ENCODE measurements at places on chromosomes 4 and X.

DNA sequence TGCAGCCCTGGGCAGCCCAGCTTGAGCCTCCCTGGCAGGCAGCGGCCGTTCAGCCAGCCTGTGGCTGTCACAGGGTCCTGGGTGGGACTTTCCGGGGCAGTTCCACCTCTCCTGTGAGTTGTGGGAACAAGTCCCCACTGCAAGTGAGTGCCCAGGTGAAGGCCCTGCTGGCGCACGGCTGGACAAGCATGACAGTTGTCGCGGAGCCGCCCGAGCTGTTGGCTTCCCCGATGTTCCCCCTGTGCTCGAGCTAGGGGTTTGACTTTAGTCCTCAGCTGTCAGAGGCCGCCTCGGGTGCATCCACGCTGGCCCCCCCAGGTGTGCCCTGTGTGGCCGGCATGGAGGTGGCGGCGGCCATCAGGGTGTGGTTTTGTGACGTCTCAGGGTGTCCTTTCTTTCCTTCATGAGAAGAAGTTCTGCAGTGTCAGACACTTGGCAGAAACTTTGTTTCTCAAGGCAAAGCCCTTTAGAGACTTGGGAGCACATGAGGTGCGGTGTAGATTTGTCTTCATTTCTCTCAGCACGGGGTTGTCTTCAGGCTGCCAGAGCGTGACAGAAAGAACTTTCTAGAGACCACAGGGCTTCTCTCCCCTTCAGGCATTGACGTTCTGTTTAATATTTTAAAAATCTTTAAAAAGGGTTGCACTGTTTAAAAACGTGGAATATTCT lies 69.4 kb upstream of the HGFAC start:
- DNase-seq = no peak

DNA sequence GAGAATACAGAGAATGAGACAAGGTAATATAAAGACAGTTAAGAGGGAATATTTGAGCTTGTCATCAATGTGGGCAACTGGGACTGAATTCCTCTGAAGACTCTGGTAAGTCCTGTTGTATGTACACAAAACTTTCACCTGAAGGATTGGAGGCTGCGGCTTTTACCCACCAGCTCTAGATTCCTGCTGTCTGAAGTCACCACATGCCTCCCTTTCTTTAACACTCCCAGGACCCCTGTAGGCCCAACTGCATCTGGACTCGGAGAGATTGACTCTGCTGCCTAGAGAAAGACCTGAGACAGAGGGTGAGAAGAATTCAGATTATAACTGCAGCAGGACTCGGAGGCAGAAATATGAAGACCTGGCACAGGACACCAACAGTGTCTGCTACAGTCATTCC lies 1048.0 kb downstream of the PDHA2 start:
- no peak for DNase-seq

- DNase-seq = no peak
Measured at GRCh38 chr4:59987289-59987688, 1212.8 kb upstream of the ADGRL3 start.

GRCh38 chrX:70454441-70455365 lies 10.1 kb downstream of the DLG3 start:
- DNase-seq = no peak

- DNase-seq = no peak
Measured at GRCh38 chr4:153794006-153794405, 5.1 kb upstream of the SFRP2 start.

- no peak for DNase-seq
Measured at GRCh38 chrX:31547816-31548215, 476.0 kb upstream of the FTHL17 start.

DNA sequence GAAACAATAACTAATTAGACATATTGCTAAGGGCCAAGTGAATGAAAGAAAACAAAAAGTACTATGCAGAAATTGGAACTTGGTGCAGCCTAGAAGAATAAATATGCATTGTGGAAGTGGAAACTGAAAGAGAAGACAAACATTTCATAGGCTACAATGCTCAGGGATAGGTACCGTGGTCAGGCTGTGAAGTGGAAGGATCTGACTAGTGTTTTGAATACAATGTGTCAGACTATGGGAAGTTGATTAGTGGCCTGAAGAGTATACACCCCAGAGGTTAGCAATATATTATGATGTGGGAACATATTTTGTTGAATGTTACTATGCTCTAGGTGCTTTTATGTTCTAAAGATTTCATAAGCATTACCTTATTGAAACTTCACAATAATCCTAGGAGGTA lies 36.8 kb downstream of the GPRIN3 start:
- no peak for DNase-seq

DNA sequence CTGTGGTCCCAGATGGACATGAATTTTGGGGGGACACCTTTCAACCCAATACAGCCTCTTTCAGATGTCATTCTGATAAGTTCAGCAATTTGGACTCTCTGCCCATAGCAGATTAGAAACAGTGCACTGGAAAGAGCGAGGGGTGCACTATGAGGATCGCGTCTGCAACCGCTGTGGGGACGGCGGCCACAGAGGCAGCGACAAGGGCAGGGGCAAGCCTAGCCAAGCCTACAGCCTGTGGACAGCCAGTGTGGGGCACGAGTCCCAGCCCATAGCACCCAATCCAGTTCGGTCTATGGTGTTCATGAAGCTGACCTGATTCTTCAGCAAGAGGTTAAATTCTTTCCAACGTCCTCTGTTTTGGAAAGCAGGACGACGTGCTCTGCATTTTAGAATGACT lies 9.7 kb upstream of the NSG1 start:
- DNase-seq = no peak

DNA sequence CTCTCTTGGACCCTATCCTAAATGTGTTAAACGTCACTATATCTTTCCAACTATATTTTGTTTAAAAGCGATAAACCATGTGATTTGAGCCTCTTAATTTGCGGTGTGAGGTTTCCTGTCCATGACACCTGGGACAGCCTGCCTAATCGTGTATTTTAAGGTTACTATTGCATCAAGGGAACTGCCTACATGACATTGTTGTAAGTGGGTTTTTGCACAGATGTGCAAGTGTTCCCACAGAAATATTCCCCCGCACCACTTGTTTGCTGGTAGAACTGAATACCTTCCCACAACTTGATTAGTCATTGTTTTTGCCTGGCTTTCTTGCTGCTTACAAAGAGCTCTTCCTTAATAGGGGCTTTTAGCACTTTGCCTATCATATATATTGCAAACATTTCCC lies 5.1 kb upstream of the FAM184B start:
- no peak for DNase-seq

- DNase-seq = no peak
Measured at GRCh38 chrX:81414630-81415029, 212.7 kb downstream of the SH3BGRL start.

GRCh38 chr4:130203571-130203970 lies 1107.6 kb downstream of the C4orf33 start:
- DNase-seq = no peak

DNA sequence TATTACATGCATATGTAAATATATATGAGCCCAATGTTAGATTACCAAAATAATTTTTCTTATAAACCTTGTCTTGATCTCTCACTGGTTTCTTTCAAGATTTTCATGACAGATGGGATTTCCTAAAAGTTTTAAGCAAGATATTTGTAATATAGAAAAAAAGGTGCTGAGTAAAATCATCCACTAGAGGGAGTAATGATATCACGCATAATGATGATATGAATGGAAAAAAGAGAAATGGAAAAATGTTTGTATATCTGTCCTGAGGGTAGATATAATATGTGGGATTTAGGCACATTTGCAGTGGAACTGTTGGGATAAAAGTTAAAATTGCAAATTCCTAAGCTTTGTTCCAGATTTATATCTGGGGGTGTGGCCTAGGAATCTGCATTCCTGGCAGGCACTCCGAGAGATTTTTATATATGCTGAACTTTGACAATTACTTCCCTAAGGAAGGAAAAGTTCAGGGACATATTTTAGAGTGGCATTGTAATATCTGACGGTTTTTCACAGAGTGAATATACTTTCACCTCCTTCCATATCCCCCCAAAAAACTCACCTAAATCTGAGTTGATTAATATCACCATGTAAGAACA lies 60.5 kb downstream of the TMA16 start:
- DNase-seq = peak; percentile 60

GRCh38 chrX:40449396-40449795 lies 131.4 kb upstream of the ATP6AP2 start:
- DNase-seq = no peak

GRCh38 chrX:155997436-155997835 lies at the start of gene IL9R:
Gene IL9R (plus strand): TSS chrX:155997696. CDS start chrX:155997760, 64 bp downstream.
- no peak for DNase-seq

DNA sequence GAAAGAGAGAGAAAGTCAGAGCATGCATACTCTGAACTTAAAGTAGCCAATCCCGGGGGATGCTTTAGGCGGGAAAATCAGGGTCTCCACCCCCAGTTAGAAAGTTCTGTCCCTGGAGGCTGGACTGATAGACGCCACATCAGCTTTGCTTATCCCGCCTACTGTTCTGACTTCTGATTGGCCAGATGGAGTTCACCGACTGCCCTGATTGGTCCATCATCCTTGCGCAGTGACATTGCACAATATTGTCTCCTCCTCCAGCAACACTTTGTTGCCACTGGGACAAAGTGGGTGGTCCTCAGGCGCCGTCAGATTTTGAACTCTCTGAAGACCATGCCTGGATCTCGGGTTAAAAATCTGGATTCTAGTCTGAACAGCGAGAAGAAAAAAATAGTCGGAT lies 50.3 kb downstream of the SSX3 start:
- no peak for DNase-seq

DNA sequence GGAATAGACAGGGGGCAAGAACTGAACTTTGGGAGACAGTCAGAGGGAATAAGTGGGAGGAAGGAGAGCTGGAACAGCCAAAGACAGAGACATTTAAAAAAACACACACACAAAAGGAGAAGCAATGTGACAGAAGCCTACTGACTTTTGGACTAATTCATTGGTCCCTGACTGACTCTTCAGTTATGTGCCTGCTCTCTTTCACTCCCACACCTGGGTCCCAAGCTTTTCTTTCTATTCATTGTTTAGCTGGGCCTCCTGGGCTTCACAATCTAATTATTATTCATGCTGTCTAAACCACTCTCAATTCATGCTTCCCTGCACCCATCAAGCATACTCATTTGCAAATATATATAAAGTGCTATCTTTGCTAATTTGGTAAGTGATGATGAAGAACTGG lies 139.2 kb upstream of the IRS4 start:
- no peak for DNase-seq

DNA sequence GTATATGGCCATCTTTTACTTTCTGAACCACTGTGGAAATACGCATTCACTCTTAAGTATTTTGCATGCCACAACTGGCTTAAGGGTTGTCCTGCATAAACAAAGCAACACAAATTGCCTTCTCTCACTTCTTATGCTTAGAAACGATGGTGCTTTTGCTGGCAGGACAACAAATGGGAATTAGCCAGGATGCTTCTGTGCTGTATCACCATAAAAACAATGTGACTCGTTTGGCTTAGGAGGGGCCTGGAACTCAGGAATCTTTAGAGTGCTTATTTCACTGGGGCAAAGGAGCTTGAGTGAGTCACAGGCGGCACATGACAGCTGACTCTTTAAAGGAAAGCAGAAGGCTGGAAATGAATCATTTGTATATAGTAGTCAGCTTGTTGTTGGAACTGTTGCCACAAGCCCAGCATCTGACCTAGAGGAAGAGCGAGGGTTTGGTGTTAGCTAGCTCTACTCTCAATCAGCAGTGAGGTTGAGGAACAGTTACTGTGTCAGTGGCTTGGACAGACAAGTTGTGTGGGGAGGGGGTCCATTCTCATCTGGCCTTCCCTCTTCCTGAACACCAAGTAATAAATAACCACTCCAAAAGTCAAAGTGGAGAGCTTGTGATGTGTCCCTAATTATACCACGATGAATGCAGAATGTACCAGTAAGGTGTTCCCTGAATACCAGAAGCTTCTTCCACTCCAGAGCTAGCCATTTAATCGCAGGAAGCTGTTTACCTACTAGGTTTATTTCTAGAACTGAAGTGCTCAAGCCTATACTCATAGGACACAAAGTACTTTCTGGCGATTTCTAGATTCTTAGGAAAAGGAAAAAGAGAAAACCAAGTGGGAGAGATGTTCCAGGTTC lies 293.1 kb downstream of the CAMK2D start:
- no peak for DNase-seq

- no peak for DNase-seq
Measured at GRCh38 chr4:54016504-54016903, 47.9 kb downstream of the CHIC2 start.

- DNase-seq = no peak
Measured at GRCh38 chr4:141131723-141132071, 1.6 kb downstream of the RNF150 start.

DNA sequence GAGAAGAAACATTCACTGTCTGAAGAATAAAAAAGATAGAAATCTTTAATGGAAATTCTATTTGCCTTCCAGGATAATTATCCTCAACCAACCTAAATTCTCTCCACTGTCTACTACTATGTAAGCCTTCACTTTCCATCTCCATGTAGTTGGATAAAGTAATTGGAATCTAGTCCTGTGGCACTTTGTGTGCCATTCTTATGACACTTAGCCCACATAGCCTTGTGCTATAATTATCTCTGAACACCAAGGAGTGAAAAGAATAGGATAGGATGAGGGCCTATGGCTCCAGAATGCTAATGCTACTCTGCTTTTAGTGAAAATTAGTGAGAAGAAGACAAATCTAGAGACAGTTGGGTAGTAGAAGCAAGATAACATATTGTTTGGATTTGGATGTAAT lies 20.2 kb downstream of the PRSS48 start:
- no peak for DNase-seq

DNA sequence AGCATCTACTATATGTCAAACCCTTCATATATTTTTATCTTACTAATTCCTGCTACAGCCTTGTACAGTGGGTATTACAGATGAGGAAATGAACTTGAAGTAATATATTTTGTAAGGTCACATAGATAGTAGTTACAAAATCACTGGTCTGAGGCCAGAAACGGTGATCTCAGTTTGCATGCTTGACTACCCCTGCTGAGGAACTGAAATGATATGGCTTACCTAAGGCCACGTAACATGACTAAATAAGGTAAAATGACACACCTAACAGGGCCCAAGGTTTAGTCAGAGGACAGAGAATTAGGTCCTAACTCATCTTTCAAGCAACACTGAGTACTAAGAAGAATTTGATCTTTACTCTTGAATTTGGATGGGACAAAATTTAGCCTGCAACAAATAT lies 1.5 kb upstream of the COMMD8 start:
- DNase-seq = no peak

- DNase-seq = peak; percentile 73
Measured at GRCh38 chr4:83010522-83011318, at the start of gene LIN54. Gene LIN54 (minus strand): TSS chr4:83010823. CDS start chr4:82984844, 25,979 bp downstream.

GRCh38 chr4:73978886-73979285 lies 2.9 kb downstream of the PF4 start:
- no peak for DNase-seq

- DNase-seq = no peak
Measured at GRCh38 chrX:148540671-148541583, 40.5 kb downstream of the AFF2 start.

- DNase-seq = no peak
Measured at GRCh38 chr4:25489253-25489797, 112.3 kb downstream of the ANAPC4 start.

- no peak for DNase-seq
Measured at GRCh38 chrX:17967888-17968287, 106.8 kb upstream of the RAI2 start.

DNA sequence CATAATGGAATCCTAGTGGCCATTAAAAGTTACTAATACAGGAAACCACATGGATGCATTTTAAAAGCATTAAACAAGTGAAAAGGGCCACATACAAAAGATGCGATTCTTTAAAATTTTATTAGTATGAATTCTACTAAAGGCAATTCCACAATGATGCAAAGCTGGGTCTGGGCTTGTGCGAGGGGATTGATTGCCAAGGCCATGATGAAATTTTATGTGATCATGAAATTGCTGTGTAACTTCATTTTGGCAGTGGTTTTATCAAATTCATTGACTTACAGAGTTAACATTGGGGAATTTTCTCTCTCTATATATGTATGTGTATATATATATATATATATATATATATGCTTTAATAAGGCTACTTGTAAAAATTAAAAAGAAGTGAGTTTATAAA lies 1142.5 kb upstream of the IGFBP7 start:
- DNase-seq = no peak
